Small intestine (tissue), 16 donors: ENCODE measurements at places on chromosomes 1 and 21.

DNA sequence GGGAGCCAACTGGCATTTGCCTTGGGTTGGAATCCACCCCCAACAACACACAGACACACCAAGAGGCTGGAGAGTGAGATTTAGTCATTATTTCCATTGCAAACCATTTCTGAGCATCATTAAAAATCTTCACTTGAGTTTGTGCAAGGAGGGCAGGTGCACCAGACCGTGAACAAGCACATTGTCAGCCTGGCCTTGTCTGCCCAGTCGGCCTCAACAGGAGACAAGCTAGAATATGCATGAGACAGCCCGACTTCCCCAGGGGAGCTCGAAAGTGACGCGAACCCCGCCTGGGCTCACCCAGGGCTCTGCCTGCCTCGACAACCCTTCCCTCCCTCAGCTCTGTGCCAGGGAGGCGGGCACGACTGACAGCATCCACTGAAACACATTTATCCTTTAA, 15.4 kb upstream of the GUCA2B start:
- DNase-seq, result no peak

DNA sequence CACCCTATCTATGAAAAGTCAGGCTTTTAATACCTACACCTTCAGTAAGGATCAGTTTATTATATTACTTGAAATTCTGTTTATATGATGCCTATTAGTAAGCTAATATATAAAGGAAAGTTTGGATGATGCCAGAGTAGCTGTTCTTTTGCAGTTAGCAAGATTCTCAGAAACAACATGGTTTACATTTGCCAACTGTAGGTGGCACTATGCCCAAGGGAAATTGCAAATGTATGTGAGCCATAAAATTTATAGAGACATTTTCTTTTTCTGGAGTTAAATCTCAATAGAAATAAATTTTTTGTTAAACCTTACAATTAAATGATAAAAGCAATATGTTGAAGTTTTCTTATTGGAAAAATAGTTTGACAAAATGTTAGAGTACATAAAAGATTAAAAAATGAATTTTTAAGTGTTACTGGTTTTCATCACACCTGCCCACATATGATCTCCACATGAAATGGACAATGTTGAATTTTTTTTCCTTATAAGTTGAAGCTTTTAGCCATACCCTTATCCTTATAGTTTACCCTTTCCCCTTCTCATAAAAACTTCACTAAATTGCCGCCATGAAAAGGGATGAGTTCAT, 32.1 kb upstream of the EPHX4 start:
- peak; percentile 52 for DNase-seq

DNA sequence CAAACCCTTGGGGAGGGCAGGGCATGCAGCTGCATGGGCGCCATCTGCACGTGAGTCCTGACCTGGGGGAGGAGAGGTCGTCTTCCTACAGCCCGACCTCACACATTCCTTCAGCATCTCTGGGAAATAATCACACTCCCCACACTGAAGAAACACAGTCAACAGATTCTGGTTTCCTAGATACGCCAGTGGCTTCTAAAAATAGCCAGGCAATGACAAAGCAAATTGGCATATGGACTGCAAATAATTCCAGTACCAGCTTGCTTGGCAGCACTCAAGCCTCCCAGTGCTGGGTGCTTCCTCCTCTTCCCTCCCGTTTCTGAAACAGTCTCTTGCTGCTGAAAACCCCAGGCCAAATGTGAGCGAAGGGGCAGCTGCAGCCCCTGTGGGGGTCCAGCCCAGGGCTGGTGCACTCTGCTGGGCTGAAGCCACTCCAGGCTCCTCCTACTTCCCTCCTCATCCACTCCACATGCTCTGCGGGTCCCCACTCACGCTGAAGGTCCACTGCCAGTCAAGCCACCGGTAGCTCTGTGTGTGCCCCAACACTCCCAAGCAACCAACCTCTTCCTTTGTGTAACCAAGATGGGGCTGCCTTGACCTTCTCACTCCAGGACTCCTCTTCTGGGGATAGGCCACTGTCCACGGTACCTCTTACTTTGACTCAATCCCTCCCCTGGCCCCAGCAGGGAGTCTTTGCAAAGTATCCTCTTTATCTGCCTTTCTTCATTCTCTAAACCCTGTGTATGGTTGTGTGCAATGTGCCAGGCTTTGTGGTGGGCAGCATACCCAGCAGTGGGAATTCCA, 69.0 kb downstream of the KCND3 start:
- DNase-seq, result peak; percentile 11

GRCh38 chr21:45927851-45928850, 53.4 kb upstream of the COL6A1 start:
- DNase-seq, result no peak

DNA sequence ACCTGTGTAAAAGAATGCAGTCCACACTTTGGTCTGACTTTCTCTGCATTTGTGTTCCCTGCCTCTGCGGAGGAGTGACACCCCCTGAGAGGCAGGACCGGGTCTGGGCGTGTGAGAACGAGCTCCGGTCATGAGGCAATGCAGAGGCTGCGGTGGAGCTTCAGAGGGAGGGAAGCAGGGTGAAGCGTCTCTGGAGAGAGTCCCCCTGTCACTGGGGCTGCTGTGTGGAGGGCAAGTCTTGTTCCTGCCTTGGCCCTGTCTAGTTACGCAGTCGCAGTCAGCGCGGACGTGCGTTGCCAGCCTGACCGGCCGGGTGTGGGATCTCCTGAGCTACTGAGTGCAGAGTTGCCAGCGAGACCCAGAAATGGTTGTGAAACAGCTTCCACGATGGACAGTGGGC, 48.5 kb downstream of the BACE2 start:
- no peak for DNase-seq

- DNase-seq, result no peak
Measured at GRCh38 chr21:46421756-46422555, 36.7 kb upstream of the DIP2A start.

DNA sequence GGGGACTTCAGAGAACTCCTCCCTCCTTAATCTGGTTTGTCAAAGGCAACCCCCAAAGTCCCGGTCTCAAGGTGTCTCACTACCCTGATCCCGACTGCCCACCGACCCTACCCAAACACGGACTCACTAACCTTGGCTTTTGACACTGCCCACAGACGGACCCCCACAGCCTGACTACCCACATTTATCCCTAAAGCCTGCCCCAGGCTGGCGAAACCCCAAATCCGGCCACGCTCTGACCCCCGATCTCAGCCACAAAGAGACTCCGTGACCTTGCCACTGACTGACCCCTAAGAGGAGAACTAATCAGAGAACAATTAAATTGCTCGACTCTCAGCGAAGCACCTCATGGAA, 5.2 kb downstream of the ID3 start:
- DNase-seq, result no peak

DNA sequence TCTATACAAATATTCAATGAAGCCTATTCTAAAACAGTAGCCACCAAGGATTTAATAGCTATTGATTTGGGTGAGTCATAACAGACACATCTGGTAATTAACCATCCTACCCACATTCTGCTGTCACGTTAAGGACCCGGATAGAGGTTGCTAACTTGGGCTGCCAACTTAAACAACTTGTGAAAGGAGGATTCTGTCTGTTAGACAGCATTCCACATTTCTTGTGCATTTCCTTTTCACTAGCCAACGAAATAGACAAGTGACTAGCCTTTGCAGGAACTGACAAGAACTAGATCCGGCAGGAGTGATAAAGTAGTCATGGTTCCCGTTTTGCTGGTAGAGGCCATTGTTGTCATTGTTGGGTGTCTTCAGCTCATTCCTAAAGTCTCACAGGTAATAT, 9.5 kb downstream of the DSCAM start:
- DNase-seq, result no peak

- no peak for DNase-seq
Measured at GRCh38 chr1:173258479-173259264, 51.5 kb upstream of the TNFSF4 start.

- DNase-seq, result no peak
Measured at GRCh38 chr1:221719278-221719597, 22.7 kb downstream of the DUSP10 start.

DNA sequence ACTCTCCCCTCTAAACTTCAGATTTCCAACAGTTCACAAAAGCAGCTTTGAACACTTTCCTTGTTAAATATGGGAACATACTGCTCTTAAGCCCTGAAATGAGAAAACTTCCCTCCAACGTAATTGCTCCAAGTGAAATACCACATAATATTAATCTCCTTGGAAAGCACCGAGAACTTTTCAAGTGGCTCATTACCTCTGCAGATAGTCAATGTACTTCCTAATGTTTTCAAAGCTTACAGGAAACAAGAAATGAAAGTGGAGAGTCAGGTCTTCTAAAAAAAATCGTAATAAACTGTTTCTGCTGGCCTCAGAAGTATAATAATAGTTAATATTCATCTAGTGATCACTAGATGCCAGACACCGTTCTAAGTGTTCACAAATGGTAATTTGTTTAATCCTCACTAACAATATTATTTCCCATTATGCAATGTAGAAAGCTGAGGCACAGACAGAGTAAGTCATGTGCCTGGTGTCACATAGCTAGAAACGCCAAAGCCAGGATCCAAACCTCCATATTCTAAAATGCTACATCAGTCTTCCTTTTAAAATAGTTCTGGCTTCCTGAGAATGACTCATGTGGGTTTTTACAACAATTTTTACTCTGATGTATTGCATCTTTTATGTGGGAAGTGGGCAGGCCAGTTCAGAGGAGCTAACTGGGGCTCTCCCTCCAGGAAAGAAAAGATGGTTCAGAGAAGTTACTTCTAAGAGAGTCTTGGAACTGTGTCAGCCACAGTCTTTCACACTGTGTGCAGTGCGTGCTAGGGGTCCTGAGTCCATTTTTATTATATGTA, 177.2 kb downstream of the PLPPR4 start:
- no peak for DNase-seq

DNA sequence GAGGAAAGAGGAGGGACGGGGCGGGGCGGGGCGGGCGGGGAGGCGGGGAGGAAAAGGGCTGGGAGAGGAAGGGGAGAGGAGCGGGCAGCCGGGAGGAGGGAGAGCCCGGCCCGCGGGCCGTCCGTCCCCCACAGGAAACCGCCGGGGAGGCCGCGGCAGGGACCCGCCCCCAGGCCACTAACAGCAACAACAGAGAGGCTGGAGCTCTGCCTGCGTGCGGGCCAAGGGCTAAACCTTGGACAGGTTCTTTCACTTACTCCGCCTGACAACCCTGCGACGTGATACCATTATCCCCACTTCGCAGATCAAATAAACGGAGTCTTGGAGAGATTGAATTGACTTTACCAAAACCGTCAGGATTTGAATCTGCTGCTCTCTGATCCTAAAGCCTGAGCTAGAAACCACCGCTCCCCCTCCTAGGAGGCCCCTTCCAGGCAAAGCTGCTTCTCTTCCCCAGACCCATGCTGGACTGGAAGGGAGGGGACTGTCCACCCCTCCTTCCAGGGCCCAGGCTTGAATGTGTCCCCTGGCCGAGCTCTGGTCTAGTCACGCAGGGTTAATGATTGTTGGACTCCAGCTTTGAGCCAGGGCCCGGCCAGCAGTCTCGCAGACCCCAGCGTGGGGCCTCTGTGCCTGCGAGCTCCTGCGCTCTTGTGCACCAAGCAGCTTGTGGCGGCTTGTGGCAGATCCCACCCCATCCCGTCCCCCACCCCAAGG, at the start of gene EVA1B:
TSS of gene EVA1B (minus strand) at position 10 of the 717 bp plus-strand sequence. CDS start 608 bp downstream, outside the sequence.
- DNase-seq, result peak; percentile 85

GRCh38 chr1:220487297-220487820, 40.6 kb upstream of the MARK1 start:
- DNase-seq, result peak; percentile 93

- no peak for DNase-seq
Measured at GRCh38 chr21:27244776-27245175, 277.9 kb upstream of the ADAMTS5 start.

DNA sequence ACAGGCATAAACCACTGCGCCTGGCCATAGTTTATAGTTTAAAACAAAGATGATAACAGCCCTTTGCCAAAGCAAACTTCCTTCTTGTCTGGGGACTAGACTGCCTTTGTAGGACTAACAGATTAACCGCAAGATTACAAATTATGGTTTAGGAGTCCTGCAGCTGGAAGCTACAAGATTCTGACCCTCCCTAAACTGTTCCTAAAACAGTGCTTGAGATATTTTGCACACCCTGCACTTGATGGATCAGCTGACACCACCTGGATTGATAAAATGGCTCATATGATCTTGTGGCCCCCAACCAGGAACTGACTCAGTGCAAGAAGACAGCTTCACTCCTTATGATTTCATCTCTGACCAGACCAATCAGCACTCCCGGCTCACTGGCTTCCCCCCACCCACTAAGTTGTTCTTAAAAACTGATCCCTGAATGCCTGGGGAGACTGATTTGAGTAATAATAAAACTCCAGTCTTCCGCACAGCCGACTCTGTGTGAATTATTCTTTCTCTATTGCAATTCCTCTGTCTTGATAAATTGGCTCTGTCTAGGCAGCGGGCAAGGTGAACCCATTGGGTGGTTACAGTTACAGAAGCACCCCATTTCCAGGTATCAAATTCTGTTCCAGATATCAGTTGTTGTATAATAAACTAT, 13.8 kb upstream of the RNF11 start:
- no peak for DNase-seq

GRCh38 chr1:181397845-181398244, 85.5 kb upstream of the CACNA1E start:
- no peak for DNase-seq

GRCh38 chr1:229119161-229119560, 151.8 kb upstream of the RAB4A start:
- no peak for DNase-seq

- DNase-seq, result no peak
Measured at GRCh38 chr1:22285549-22286396, 142.9 kb upstream of the WNT4 start.

DNA sequence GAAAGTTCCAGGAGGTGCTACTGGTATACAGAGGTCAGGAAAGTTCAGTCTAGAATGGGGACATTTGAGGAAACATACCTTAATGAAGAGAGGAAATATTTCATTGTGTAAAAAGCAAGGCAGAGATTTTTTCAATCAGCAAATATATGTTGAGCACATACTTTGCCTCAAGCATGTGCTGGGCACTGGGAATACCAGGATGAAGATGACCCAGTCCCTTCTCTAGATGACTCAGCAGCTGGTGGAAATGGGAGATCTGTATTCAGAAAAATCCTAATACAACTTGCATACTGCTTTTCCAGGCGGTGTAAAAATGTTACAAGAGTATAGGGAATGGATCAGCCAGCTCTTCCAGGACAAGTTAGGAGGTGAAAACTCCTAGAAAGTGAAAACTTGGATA, 229.3 kb downstream of the FGGY start:
- no peak for DNase-seq
